HCT116 (cell line): ENCODE measurements at places on chromosomes 4 and X.
A peak's percentile ranks its signal among the peaks of the same experiment; 100 is the strongest.

GRCh38 chr4:41934514-41934900 is 722 bp upstream of the TMEM33 start:
- DNase-seq, result no peak

DNA sequence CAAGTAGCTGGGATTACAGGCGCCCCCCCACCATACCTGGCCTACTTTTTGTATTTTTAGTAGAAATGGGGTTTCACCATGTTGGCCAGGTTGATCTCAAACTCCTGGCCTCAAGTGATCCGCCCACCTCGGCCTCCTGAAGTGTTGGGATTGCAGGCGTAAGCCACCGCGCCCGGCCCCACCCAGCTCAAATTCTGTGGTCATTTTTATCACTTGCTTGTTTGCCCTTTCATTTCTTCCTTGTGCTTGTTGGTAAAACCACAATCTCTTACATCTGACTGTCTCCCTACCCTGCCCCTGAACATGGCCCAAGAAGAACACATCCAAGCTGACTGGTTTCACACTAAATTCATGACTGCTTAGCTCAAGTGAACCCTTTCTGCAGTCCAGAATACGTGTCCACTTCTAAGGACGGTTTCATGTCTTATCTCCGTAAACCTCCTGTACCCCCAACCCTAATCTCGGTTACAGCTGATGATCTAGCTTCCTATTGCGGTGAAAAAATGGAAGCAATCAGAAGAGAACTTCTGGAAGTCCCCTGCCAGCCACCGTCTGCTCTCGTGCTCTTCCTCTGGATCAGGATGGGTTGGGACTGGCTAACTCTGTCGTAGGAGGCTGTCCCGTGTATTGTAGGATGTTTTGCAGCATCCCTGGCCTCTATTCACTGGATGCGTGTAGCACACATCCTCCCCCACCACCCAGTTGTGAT is 5.4 kb upstream of the RS1 start:
- no peak for DNase-seq

DNA sequence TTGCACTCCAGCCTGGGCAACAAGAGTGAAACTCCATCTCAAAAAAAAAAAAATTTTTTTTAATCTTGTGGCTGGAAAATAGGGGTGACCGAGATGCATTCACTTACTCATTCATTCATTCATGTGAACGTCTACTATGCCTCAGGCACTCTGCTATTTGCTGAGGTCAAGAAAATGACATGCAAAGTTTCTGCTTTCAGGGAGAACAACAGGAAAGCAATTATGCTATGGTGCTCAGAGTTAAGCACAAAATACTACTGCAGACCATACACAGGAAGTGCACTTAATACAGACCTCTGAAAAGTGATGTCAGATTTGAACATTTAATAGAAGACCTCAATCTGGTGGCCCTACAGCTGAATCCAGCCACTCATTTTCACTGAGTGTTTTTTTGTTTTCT is 59.6 kb upstream of the DUSP21 start:
- DNase-seq, result no peak

- DNase-seq, result no peak
Measured at GRCh38 chrX:37409278-37409677, 60.1 kb downstream of the PRRG1 start.

DNA sequence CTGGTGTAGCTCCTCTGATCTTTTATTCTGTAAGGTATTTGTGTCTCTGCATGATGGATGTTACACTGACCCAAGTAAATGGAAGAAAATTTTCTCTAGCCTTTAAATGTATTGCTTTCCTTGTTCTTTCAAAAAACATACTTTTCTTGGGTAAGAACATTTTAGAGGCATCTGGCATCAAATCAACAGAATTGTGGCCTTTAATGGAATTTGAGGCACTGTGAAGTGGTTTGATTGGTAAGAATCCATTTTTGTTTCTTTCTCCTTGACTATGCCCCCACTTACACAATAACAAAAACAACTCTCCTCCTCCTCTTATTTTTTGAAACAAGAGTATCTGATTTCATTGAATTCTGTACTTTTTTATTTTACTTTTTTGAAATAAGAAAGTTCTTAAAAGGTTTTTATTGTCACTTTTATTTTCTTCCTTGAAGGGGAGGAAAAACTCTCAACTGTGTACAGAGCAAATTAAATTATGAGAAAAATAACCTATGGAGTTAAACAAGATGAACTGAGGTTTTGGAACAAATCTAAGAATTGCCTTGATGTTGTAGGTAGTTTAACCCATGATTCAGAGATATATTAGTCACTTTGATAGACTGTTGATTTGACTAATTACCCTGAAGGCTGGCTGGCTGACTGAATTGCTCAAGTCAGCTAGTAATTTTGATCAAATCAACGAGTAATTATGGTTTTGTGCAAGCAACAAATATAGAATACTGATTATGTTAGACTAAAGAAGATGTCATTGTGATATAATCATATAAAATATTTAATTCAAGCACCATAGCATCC is 146.4 kb downstream of the FHIP1A start:
- no peak for DNase-seq

- DNase-seq, result no peak
Measured at GRCh38 chr4:170004651-170005295, 21.4 kb downstream of the MFAP3L start.

- DNase-seq, result no peak
Measured at GRCh38 chrX:139882299-139882698, 50.6 kb downstream of the ATP11C start.

DNA sequence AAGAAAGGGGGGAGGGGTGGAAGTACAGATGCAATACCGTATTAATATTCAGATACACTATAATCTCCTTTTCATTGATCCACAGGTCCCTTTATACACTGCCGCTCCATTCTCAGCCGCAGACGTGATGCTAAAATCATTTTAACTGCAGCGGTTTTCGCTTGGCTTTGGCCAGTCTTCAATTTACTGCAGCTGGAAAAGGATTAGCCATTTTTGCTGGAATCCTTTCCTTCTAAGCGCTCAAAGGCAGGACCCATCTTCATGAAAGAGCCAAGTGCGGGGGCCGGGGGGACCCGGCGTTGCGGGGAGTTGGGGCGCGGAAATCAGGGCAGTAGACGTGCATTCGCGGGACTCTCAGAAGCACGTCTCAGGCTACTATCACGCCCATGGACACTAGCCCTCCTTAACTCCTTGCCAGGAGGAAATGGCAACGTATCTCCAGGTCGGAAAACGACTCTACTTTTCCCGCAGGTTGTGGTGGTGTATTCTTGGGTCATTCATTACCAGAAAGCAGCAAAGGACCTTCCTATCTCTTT is 1.7 kb upstream of the PCDH10 start:
- DNase-seq, result no peak

GRCh38 chr4:52982255-52982945 is 120.3 kb downstream of the RASL11B start:
- peak; percentile 28 for DNase-seq

DNA sequence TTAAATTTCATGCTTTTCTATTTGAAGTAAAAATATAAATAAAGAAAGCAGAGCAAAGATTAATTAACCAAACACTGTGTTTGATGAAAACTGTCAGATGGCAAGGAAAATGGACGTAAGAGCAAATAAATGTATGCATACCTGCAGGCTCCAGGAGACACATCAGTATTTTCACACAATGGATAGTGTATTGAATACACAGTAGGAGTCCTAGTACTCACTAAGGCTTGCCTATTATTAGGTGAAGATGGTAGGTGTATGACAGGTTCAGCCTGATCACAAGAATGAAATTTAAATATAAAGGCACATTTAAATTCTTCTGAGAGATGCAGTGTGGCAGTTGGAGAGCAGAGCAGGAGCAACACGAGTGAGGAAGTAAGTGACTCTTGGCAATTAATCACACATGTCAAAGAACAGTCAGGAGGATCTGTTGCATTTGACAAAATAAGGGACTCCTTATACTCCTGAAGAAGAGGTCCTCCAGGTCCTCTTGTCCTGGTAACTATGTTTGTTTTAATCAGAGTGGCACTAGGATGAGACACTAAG is 106.0 kb upstream of the NDST4 start:
- no peak for DNase-seq

DNA sequence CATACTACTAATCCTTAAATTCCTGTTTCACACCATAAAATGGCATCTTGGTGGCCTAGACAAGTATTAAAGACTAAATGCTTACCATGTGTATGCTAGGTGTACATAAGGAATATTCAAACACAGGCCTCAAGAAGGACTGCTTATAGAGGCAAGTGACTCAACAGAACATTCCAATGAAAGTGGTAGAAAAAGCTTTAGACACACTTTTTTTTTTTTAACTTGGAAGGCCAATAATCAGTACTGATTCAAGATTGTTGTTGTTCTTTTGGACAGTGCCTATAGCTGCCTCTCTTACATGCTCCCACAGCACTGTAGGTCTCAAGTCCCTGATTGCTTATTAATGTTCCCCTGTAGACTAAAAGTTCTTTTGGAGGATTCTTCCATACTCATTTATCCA is 77.6 kb downstream of the FBXL5 start:
- DNase-seq, result no peak

GRCh38 chrX:66684196-66684595 is 45.3 kb upstream of the EDA2R start:
- no peak for DNase-seq

GRCh38 chr4:116082808-116083366 is 969.5 kb upstream of the NDST4 start:
- no peak for DNase-seq

GRCh38 chrX:121987163-121987562 is 939.8 kb downstream of the GLUD2 start:
- DNase-seq, result no peak

DNA sequence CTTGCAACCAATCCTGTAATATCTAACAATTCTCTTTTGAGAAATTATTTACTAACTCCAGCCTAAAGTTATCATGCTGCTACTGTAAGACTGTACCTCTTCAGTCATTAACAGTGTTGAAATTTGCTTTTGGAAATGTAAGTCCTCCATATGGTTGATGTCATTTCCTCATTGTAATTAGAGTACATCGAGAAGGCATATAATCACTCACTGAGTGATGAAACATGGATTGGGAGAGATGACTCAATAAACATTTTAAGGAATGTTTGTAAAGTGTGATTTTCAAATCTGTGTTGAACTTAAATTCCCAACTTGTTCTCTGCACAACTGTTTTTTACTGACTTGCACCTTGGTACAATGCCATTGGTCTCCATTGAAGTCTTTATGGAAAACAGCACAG is 61.2 kb downstream of the HMGB2 start:
- DNase-seq, result no peak

- DNase-seq, result no peak
Measured at GRCh38 chr4:146381263-146381872, 140.4 kb downstream of the SLC10A7 start.

- peak; percentile 38 for DNase-seq
Measured at GRCh38 chr4:48635310-48635709, 144.8 kb downstream of the FRYL start.

- no peak for DNase-seq
Measured at GRCh38 chr4:112140536-112140935, 4.7 kb upstream of the FAM241A start.

DNA sequence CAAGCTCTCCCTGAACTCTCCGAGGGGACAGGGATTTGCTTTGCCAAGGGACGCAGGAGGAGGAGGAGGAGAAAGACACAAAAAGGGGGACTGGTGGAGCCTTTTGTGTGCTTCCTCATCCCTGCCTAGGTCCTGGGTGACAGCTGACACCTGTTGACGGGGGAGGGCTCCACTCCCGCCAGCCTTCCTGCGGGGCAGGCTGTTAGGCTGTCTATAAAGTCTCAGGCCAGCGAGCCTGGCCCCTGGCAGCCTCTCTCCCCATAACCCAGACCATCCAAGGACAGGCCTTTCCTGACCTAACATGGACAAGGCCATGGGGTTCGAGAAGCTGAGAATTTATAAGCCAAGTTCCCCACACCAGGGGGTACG is 832 bp upstream of the EVC2 start:
- DNase-seq, result no peak

- no peak for DNase-seq
Measured at GRCh38 chr4:36198068-36198808, 46.1 kb downstream of the ARAP2 start.

DNA sequence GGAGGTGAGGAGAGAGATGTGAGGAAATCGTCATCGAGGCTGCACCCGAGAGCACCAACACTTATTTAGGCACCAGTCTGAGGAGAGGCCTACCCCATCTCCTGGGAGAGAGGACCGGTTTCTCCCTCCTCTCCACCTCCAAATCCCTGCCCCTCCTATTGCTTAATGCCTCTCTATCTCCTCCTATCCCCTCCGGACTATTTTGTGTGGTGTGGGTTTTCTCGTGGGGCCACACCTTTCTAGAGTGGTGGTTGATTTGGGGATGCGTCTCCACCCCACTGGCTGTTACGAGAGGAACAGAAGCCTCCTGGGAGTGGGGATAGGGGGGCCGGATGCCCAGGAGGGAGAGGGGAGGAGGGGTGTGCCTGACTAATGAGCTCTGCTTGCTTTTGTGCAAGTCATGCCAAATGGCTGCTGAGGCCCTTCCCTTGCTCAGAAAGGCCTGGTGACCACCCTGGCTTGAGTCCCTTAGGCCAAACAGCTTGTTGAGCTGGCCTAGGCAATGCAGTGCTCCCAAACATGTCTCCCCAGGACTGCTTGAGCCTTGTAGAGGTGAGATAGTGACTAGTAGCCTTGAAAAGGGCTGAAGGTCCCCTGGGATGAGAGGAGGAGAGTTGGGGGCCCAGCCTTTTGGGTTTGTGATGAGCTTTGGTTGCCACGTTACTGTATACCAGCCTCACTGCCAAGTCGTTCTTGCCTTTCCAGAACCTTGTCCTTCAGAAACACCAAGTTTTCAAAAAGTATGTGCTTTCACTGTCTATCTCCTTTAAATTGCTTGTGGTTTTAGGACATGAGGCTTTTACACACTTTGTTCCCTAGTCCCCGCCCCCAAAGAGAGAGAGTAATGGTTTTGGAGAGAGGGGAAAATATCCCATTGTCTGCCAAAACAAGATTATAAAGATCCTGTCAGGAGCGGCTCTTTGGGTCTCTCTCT is 1.2 kb downstream of the MSN start:
- DNase-seq, result peak; percentile 29

GRCh38 chrX:1521459-1521956 is 15.5 kb downstream of the P2RY8 start:
- DNase-seq, result no peak

- DNase-seq, result no peak
Measured at GRCh38 chr4:100510551-100510950, 7.3 kb downstream of the EMCN start.

- DNase-seq, result no peak
Measured at GRCh38 chr4:173522160-173522950, 7.7 kb downstream of the HAND2 start.

GRCh38 chr4:80489798-80490197 is 154.3 kb downstream of the CFAP299 start:
- DNase-seq, result no peak

- DNase-seq, result no peak
Measured at GRCh38 chrX:39017716-39018115, 216.5 kb downstream of the MID1IP1 start.

DNA sequence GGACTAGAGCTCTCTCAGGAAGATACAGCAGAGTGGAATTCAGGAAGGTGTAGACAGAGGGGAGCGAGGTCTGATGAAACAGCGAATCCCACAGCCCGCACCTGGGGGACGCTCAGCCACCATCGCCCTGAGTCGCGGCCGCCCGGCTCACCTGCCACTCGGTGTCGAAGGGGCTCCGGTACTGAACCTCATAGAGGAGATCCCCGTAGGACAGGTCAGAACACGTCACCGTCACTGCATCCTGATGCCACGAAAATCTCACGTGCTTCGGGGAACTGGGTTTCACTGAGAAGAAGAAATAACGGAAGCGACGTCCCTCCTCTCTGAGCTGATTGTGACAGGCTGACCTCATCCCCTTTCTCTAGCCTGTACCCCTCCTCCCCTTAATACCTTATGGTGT is 10.2 kb downstream of the CRLF2 start:
- no peak for DNase-seq

GRCh38 chrX:114071412-114071811 is 512.5 kb upstream of the HTR2C start:
- no peak for DNase-seq

- DNase-seq, result peak; percentile 2
Measured at GRCh38 chrX:131746491-131746968, 202.7 kb downstream of the OR13H1 start.
